ENCODE measurements at places on chromosomes 6 and 20.

GRCh38 chr6:31476515-31477139, 21.3 kb upstream of the MICB start:
- no peak for DNase-seq
- peaks cover 11% of the 10 kb centered on the region for H3K4me1 ChIP-seq
- peaks cover 12% of the 10 kb centered on the region for H3K36me3 ChIP-seq
- H3K4me3 ChIP-seq: no peak overlapping the region
- no peak overlapping the region for H3K27ac ChIP-seq

DNA sequence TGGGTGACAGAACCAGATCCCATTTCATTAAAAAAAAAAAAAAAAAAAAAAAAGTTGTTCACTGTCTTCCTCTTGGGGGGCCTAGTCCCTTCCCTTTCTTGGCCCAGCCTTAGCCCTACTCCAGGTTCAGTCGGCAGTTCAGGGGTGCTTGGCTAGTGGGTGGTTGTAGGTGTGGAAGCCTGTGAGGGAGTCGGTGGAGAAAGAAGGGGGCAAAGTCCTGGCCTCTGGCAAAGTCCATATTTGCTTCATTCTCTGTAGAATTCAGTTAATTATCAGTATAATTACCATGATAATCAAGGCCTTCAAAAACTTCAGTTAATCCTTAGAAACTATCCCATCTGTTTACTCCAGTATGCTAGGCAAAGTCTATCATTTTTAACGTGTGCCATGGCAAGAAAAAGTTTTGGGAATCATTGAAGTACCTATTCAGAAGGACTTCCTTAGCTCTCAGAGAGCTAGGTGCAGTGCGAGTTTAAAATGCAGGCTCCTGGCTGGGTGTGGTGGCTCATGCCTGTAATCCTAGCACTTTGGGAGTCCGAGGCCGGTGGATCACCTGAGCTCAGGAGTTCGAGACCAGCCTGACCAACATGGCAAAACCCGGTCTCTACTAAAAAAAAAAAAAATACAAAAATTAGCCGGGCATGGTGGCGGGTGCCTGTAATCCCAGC, 205.7 kb upstream of the ARG1 start:
- no peak overlapping the region for H3K4me3 ChIP-seq
- no peak overlapping the region for H3K27ac ChIP-seq
- H3K36me3 ChIP-seq: peaks cover 2% of the 10 kb centered on the region
- H3K4me1 ChIP-seq: peaks cover 7% of the 10 kb centered on the region
- no peak for DNase-seq

- peaks cover 13% of the 10 kb centered on the region for H3K27me3 ChIP-seq
- no peak overlapping the region for H3K27ac ChIP-seq
- H3K36me3 ChIP-seq: no peaks in the 10 kb centered on the region
- H3K4me3 ChIP-seq: no peak overlapping the region
- DNase-seq: no peak
- no peaks in the 10 kb centered on the region for H3K4me1 ChIP-seq
Measured at GRCh38 chr6:71342772-71343171, 54.2 kb downstream of the OGFRL1 start.

DNA sequence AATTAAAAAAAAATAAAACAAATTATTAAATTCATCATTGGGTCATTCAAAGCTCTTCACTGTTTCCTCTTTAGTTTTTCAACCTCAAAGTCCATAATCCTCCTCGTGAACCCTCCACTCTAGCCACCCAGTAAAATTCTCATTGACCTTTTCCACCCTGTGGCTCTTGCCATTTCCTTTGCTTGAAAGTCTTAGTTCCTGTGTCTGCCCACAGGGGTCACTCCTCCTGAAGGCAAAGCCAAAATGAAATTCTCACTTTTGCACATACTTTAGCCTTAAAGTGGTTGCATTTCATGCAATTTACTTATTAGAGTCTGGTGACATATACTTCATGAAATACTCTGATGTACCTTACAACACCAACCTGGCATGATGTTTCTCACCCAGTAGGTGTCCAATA, 263.7 kb downstream of the BMP2 start:
- H3K4me1 ChIP-seq: no peaks in the 10 kb centered on the region
- no peaks in the 10 kb centered on the region for H3K36me3 ChIP-seq
- H3K27ac ChIP-seq: no peak overlapping the region
- no peak overlapping the region for H3K4me3 ChIP-seq
- no peaks in the 10 kb centered on the region for H3K27me3 ChIP-seq

DNA sequence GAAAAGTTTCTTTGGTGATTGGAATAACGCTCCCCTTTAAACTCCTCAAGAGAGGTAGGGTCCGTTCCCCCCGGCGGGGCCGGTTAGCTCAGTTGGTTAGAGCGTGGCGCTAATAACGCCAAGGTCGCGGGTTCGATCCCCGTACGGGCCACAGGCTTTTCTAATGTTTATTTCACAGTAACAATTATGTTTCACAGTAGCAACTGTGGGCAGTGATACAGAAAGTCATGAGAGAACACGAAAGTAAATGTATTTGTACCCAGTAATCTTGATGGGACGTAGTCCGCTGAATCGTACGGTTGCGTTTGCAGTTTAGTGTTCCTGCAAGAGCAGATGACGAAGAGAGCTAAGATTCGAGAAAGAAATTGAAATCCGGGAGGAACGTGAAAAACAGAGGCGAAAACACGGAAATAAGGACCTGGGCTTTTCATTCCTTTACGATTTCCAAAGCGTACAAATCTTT, 505.5 kb downstream of the PRIM2 start:
- H3K36me3 ChIP-seq: no peaks in the 10 kb centered on the region
- no peak overlapping the region for H3K4me3 ChIP-seq
- H3K27me3 ChIP-seq: peaks cover 21% of the 10 kb centered on the region
- DNase-seq: no peak

Measured in activated T-helper 2 cell treated with anti-CD3 and anti-CD28 coated beads, Interferon-gamma antibody, Interleukin-2, Interleukin-4, amounts not matched to agents 10 μg/mL and 5 μg/mL and 100 μg/mL, durations not matched to agents 14 hours and 24 hours and 36 hours (primary cell).